T-helper 1 cell treated with Interleukin-12 subunit alpha and Interleukin-12 subunit beta and Interleukin-4 antibody, amounts not matched to agents 30 ng/mL and 1 ng/mL, for 36 hours (primary cell): ENCODE measurements at places on chromosomes 12 and 14. TPM values are rescaled to one million over a fixed set of nuclear protein-coding genes. Genes with fewer than 3 reads are reported as not detected.

MYH6 gene
- 0.56 and 1.2 TPM in 2 replicates for total RNA-seq

ARHGAP9 gene
- total RNA-seq, result 190 and 192 TPM in 2 replicates

ADAM20 gene
- 0.51 and 0.56 TPM in 2 replicates for total RNA-seq

GPR162 gene
- 0.17 and 0.29 TPM in 2 replicates for total RNA-seq

CTSG gene
- not detected in 2 replicates for total RNA-seq

SLC17A8 gene
- total RNA-seq, result not detected in 2 replicates

P2RX2 gene
- total RNA-seq, result not detected in 2 replicates

NRIP2 gene
- total RNA-seq, result not detected in 2 replicates

CCDC175 gene
- not detected in 2 replicates for total RNA-seq

RNASE3 gene
- total RNA-seq, result not detected in 2 replicates

SLC2A3 gene
- total RNA-seq, result 351 and 353 TPM in 2 replicates

FAM186B gene
- total RNA-seq, result 0.29 and 0.54 TPM in 2 replicates

TNS2 gene
- 1.7 and 2.5 TPM in 2 replicates for total RNA-seq

KCNC2 gene
- total RNA-seq, result not detected in 2 replicates

EML1 gene
- 0.32 and 0.88 TPM in 2 replicates for total RNA-seq

CD69 gene
- total RNA-seq, result 98.9 and 106 TPM in 2 replicates

SMIM41 gene
- total RNA-seq, result 0.25 TPM in 1 of 2 replicates, not detected in the other
